Esophagus mucosa (tissue), 1 donor: ENCODE measurements at places on chromosomes 7 and 10. TPM values are rescaled to one million over a fixed set of nuclear protein-coding genes. Genes with fewer than 3 reads are reported as not detected.

DNA sequence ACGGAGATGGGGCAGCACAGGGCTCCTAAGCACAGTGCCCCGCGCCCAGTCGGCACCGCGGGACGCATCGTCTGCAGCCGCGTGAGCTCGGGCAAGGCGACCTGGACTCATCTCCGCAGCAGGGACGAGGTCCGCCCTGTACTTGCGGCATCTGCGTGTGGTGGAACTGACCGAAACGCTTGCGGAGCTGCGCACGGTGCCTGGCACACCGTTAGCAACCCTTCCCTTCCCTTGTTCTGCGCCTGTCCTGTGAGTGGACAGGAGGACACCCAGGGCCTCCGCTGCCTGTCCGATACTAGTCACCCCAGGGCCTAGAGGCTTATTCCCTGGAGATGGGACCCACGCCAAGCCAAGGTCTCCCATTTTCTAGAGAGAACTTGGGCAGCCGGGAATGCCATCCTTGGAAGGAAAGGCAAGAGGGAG, 98.5 kb downstream of the WDR11 start:
- ATAC-seq = no peak

DNA sequence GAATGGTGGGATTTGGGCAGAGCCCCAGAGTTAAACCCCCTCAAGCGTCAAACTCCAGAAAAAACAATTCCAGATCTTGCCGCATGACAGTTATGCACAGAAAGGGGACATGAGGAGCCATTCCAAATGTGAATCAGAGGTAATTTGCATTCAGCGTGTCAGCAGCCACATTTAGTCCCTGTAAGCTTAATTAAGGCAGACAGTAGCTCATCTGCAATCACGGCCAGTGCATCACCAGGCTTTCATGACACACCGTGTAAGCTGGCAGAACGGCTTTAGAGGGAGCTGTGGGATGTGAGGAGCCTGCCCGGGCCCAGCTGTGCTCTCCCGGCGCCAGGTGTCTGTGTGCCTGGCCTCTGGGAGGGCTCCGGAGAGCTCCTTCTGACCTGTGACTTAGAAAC, 18.7 kb upstream of the PRKAG2 start:
- ATAC-seq = peak; percentile 85

DNA sequence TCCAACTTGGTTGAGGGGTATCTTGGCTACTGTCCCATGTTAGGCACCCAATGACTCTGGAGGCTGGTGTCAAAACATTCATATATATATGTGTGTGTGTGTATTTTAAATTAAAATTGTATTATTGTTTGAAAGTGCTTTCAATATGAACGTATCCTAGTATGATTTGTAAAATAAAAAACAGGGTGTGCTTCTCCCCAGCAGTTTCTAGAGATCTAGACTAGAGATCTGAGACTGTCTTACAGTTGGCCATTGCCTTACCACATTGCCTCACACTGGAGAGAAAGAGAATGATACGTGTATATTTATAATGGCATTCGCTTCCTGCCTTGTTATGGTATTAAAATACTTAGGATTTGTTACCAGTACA, 1.2 kb downstream of the BAG3 start:
- ATAC-seq = peak; percentile 30

The COL17A1 gene
- total RNA-seq = 204 TPM

- ATAC-seq = no peak
These were observed 10.0 kb downstream of the RGR start for GRCh38 chr10:84254552-84255478.

DNA sequence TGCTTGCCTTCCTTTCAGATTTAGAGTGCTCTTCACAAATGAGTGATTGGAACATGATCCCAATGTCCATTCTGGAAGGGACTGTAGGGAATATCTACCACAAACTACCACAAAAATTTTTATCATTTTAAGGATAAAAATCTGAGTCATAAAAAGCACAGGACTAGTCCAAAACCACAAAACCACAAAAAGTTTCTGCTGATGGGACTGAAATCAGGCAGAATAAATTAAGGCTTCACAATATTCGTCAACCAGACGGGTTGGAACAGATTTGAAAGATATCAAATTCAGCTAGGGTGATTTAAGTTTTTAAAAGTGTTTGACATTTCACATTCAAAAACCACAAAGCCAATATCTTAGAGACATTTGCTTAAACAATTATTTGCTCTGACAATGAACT, 100.1 kb upstream of the PTN start:
- ATAC-seq = no peak

DNA sequence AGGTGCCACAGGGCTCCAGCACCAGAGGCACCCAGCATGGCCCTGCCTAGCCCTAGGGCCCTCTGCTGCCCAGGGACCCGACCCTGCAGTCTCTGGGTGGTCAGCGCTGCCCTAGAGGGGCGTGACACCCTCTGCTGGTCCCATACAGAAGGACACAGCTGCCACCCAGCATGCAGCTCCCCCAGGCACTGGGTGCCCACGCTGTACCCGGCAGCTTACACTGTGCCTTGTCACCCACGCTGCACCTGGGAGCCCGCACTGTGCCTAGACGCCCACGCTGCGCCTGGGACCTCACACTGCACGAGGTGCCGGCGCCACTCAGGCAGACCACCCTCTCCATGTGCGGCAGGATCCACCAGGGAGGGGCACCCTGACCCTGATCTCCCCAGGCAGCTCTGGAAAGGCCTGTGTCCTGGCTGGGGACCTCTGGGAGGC, 55.2 kb downstream of the PWWP2B start:
- ATAC-seq = no peak

The DIP2C gene
- total RNA-seq = 3.6 TPM

GRCh38 chr10:61635932-61636331, 26.8 kb upstream of the CABCOCO1 start:
- ATAC-seq = peak; percentile 35

DNA sequence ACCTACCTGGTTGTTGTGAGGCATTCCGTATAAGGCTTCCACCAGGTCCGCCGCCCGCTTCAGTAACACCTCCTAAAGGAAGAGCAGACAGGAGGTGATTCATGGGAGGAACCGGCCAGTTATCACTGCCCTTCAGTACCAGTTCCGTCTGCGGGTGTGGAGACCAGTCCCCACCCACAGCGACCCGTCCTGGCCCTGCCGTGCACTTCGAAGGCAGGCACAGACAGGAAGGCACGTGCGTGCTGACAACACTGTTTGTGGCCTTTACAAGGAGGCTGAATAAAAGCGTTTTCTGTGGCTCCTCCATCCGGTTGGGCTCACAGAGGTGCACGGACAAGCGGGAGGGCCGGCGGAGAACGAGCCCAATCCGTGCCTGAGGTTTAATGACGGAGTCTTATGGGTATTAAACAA, 120.9 kb downstream of the EBF3 start:
- no peak for ATAC-seq

DNA sequence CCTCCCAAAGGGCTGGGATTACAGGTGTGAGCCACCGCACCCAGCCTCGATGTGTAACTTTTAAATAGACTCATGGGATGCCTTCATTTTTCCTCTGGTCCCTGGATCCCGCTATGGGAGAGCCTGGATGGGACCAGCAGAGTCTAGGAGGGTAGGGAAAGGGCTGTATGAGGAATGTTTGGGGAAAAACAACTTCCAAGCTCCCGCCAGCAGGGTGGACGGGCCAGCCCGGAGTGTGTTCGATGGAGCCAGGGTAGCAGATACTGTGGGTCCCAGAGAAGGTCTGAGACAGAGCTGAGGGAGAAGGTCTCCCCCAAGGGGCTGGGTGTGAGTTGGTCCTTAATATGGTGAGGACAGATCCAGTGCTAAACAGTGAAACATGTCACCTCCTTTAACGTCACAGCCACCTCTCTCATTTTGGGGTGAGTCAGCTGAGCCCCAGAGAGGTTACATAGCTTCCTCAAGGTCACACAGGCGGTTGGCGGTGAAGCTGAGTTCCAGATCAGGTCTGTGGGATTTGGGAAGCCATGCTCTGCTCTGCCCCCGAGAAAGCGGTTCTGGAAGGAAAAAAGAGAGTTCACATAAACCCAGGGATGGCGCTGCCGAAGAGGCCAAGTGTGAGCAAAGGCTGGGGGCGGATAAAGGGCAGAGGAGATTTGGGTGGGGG, 66.4 kb downstream of the MYL10 start:
- no peak for ATAC-seq

- no peak for ATAC-seq
These were observed 73.3 kb upstream of the NANOS1 start for GRCh38 chr10:118955951-118956801.

The HOXA10 gene
- 1.1 TPM for total RNA-seq

The COL1A2 gene
- 21.9 TPM for total RNA-seq
